Upper lobe of right lung (tissue), 1 donor: ENCODE measurements at places on chromosomes 1 and 21. TPM values are rescaled to one million over a fixed set of nuclear protein-coding genes. Genes with fewer than 3 reads are reported as not detected.

GRCh38 chr1:94236630-94237290, 624 bp downstream of the ARHGAP29 start:
- DNase-seq = no peak

DNA sequence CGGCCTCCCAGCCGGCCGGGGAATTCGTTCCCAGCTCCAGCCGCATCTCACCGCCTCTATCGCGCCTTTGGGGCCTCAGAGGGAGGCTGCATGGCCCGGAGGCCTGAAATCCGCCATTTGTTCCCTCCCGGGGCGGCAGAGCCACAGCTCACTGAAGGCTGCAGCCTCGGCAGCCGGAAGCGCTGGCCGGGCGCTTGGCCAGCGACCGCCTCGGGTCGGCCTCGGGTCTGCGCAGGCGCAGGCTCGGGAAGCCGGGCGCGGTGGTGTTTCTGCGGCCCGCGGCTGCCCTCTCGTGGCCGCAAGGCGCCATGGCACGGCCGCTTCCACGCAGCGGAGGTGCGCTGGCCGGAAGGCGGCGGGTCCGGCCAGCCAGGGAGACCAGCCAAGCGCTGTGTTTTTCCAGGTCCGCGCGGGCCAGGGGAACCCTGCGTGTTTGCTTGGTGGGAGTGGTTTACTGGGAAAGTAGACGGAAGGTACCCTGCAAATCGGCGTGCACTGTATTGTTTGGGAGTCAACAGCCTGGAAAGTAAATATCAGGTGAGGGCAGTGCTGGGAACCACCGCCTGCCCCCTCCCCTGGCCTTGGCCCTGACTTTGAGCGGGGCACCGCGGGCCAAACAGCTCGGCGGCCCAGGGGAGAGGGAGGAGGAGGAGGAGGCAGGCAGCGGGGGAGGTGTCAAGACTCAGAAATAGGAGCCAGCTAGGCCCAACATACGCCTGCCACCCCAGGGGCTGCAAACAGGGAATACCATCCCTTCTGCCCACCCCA, 52.7 kb upstream of the CD34 start:
- DNase-seq = peak; percentile 95

GRCh38 chr1:55217226-55217986, 2.2 kb upstream of the USP24 start:
- DNase-seq = no peak

- DNase-seq = no peak
These were observed 22.5 kb downstream of the INTS3 start for GRCh38 chr1:153750026-153750995.

The KIF2C gene
- total RNA-seq = 0.93 TPM

GRCh38 chr1:205077158-205077933, 6.9 kb downstream of the TMEM81 start:
- no peak for DNase-seq

- no peak for DNase-seq
These were observed 312.9 kb downstream of the NFIA start for GRCh38 chr1:61395146-61395800.

GRCh38 chr1:103106426-103107341, 1.6 kb downstream of the COL11A1 start:
- peak; percentile 66 for DNase-seq
